C1 segment of cervical spinal cord (tissue), 14 donors: ENCODE measurements at places on chromosomes 2 and 18.

- no peak for DNase-seq
Measured at GRCh38 chr2:133888621-133889219, 320.5 kb upstream of the NCKAP5 start.

DNA sequence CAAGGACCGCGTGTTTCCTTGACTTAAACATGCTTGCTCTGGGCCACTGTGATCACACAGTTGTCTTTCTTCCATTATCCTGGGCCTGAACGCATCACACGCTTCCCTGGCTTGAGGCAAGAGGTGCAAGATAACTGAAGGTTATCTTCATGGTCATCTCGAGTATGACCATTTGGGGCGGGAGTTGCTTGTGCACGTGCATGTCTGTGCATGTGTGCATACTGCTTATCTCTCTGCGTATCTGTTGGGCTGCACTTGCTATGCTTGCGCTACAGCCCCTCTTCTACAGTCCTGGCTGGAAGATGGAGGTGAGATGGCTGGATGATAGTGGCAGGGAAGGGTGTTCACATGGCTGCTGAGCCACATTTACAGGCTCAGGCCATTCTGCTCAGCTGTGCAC, 27.2 kb upstream of the EFR3B start:
- DNase-seq, result no peak

DNA sequence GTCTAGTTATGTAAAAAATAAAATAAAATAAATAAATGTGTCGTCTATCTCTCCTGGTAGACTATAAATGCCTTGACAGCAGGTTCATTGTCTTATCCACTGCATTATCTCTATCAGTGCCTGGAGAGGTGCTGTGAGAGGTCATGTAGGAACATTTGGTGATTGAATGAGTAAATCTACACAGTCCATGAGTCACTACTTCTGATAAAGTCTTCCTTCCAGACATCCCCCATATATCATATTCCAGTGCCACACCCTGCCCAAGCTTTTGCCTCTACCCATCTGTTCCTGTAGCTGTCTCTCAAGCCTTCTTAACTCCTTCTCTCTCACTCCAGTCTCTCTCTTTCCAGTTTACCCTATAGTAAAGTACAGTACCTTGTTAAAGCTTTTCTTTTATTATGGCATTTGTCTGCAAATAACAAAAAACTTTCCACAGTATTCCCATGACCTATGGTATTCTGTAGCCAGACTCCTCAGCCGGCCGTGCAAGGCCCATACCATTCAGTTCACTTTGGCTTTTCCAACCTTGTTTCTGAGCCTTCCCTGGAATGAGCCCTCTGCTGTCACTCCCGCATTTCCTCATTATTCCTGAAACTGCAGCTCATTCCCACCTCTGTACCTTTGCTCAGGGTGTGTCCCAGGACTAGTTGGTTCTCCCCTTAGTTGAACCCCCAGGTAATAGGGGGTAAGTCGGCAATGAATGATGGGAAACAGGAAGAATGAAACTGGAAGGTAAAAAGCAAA, 37.5 kb downstream of the ANXA4 start:
- DNase-seq, result no peak

DNA sequence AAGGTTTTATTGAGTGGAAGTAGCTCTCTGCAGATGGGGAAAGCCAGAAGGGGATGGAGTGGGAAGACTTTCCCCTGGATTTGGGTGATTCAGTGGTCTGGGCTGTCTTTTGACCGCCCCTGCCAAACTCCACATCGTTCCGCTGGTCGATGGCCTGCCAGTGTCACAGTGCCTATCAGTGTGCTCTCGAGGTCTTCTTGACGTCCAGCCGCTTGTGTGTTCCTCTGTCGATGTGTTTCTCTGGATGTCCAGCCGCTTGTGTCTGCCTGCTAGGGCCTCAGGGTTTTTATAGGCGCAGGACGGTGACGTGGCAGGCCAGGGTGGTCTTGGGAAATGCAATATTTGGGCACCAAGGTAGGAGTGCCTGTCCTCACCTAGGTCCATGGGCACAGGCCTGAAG, 1371.4 kb upstream of the PIK3C3 start:
- no peak for DNase-seq

GRCh38 chr2:186950694-186951093, 101.7 kb upstream of the ZSWIM2 start:
- no peak for DNase-seq

DNA sequence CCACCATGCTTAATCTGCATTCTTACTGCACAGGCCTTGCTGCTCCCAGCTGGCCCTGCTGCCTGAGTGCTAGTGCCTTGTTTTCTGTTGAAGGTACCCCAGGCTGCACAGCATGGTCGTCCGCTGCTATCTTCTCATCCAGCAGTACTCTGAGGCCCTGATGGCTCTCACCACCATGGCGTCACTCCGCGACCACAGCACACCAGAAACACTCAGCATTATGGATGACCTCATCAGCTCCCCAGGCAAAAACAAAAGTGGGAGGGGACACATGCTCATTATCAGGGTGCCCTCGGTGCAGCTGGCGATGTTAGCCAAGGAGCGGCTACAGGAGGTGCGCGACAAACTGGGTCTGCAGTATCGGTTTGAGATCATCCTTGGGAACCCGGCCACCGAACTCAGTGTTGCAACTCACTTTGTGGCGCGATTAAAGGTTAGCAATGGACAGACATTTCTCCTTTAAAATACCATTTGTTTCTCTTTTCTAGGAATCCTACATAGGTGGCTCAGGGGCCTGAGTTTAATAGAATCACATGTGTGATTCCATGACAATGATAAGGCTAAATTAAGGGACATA, 110.5 kb downstream of the ESCO1 start:
- no peak for DNase-seq

DNA sequence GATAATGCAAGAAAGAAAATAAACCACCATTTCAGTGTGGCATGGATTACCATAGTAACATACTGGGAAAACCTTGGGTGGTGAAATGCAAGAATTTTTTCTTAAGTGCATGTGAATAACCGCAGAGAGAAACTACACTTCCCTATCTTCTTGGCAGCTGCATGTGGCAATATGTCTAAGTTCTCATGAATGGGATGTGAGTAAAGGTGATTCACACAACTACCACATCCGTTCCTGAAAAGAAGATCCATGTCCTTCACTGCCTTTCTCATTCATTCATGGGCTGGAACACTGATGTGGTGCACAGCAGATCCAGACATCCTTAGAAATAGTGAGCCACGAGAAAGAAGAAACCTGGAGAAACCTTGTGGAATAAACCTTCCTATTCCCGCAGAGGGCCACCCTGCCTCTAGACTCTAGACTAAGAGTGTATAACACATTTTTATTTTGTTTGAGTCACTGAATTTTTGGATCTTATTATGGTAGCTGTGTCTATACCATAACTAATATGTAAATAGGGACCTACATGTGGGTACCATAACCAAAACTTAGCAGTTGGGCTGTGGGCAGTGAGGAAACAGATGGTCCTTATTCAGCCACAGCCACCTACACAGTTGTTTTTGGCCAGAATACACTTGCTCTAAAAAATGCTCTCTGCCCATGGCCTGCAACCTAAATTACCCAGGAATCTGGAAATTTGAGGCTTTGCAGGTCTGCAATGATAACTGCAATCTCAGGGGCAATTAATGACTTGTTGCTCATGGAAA, 573.3 kb downstream of the LRP1B start:
- no peak for DNase-seq

DNA sequence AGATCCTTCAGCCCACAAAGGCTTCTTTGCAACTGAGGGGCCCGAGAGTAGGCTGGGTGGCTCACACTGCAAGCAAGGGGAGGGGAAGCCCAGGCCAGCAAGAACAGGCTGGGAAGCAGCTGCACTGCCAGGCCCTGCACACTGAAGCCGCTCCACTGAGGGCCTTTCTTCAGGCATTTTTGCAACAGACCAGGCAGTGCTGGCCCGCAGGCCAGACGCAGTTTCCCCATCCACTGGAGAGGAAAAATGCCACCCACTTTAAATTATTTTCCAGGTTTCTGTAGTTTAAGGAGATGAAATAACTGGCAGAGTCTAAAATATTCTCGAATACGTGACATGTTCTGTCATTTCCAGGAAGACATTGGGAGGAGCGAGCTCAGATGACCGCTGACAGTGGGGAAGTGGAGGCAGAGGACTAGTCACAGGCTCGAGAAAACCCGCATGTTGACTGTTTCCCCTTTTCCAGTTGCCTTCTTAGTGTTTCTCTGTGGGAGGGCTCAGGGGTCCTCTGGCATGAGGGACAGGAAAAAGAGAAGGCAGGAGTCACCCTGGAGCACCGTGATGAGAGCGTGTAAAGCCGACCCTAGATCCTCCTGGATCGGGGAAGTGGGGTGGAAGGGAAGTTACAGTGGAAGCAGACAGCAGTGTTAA, 53.3 kb upstream of the B3GNT7 start:
- no peak for DNase-seq

DNA sequence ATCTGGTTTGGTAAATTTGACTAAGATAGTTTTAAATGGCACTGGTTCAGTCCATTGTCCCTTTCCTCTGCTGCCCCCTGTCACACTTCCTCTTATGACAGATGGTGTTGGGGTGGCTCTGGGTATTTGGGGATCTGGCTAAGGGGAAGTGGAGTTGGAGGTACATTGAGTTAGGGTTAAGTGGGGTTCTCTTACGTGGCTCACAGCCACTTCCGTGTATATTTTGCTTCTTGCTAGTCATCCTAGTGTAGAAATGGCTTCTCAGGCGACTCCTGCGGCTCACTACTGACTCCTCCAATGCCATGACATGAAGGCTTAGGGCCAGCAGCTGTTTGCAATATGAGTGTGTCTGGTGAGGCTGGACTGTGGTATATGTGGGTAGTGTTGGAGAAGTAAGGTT, 187.0 kb downstream of the HAUS1 start:
- no peak for DNase-seq

DNA sequence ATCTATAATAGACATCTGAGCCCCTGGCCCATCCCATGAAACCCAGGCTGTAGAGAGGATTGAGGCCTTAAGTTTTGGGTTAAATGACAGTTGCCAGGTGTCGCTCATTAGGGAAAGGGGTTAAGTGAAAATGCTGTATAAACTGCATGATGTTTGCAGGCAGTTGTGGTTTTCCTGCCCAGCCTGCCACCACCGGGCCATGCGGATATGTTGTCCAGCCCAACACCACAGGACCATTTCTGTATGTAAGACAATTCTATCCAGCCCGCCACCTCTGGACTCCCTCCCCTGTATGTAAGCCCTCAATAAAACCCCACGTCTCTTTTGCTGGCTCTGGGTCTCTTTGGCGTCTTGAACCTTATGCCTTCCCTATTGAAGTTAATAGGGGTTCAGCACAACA, 110.7 kb downstream of the XRCC5 start:
- DNase-seq, result no peak

DNA sequence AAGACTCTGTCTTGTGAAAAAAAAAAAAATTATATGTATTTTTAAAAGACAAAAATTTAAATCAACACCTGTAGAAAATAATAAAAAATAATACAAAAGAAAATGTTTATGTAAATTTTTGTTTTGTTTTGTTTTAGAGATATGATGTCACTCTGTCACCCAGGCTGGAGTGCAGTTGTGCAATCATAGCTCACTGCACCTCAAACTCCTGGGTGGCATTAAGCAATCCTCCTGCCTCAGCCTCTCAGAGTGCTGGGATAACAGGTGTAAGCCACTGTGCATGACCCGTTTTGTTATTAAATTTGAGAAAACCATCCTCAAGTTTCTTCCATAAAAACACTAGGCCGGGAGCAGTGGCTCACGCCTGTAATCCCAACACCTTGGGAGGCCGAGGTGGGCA, 56.2 kb upstream of the B3GNT7 start:
- DNase-seq, result no peak

DNA sequence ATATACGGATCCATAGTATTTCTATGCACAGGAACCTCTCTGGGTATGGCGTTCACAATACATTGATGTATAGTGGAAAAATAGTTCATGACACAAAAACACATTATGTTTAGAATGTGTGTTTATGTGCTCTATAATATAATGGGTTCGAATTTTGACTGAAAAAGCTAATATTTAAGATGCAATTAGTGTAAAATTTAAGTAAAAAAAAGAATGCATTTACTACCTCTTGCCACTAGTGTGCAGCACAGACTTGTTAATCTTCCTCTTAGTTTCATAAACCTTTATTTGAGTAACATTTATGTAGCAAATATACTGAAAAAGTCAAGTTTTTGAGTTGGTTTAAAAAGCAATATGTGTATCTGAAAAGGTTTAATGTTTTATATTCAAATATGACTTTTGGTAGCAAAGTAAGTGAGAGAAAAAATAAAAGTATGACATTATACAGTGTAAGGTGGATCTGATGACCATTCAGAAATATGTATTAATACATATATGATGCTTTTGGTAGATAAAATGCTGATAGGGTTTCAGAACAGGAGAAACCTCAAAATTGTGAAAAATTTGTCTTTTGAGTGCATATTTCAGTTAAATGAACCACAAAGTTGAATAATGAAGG, 49.4 kb downstream of the CCDC102B start:
- no peak for DNase-seq

- no peak for DNase-seq
Measured at GRCh38 chr2:57862153-57862552, 184.5 kb upstream of the VRK2 start.

GRCh38 chr18:658947-659533, 1.6 kb downstream of the TYMS start:
- DNase-seq, result no peak

GRCh38 chr18:26440644-26441043, 107.7 kb downstream of the KCTD1 start:
- DNase-seq, result no peak

DNA sequence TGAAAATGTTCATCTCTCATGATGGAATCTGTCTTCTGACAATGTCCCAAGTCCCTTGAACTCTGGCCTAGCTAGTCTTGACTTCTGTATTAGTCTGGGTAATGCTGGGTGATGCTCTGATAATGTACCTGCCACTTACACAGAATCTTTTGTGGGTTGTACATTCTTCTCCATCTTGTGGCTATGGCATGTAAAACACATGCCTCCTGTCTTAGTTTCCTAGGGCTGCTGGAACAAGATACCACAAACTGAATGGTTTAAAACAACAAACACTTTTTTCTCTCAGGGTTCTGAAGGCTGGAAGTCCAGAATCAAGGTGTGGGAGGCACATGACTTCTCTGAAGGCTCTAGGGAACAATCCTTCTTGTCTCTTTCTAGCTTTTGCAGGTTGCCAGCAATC, 57.1 kb downstream of the RAPGEF4 start:
- no peak for DNase-seq

- no peak for DNase-seq
Measured at GRCh38 chr2:160931531-160931930, 228.7 kb upstream of the TANK start.

DNA sequence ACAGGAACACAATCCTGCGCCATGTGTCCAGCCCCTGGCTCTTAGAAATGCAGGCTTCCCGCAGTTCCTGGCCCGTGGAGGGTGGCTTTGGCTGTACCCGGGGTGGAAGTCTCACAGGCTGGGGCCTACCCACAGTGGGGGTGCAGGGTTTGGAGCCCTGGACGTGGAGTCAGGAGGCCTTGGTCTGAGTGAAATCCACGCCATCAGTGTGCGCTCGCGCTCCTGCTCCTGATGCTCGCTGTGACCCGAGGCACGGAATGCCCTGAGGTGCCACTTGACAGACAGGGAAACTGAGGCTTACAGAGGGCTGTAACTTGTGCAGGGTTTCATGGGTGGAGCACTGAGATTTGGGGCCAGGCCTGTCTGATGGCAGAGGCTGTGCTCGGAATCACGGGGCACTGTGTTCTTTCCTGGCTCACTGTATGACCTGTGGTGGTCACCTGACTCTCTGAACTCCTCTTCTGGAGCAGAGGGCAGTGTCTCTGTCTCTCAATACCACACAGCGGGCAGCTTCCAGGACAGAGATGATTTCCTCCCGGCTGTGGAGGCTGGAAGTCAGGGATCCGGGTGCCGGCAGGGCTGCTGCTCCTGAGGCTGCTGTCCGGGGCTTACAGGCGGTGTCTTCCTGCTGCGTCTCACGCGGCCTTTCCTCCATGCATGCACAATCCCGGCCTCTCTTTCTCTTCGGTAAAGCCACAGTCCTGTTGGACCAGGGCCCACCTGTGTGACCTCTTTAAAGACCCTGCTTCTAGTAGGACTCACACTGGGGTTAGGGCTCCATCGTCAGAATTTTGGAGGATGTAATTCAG, 25.9 kb upstream of the ALLC start:
- no peak for DNase-seq
